ENCODE measurements at places on chromosomes 5 and 9.

GRCh38 chr5:124649491-124650146 lies 96.8 kb downstream of the ZNF608 start:
- no peak for DNase-seq

DNA sequence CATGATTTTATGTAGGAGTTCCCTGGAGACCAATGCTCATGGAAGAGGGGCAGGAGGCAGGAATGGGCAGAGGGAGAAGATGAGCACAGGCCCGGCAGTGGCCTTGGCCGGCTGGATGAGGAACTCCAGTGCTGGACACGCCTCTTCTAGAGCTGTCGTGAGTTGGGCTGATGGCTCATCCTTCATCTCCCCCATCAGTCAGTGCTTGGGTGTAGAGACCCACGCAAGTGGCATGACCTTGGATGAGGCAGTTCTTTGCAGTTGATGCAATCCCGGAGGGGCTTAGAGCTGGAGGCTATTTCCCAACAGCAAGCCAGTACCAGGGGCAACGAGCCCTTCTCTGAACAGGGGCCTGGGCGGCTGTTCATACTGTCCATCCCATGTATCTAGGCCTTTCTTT lies 25.5 kb upstream of the ARAP3 start:
- no peak for DNase-seq

- DNase-seq = no peak
Observed at GRCh38 chr9:12956805-12957204, 182.0 kb downstream of the LURAP1L start.

DNA sequence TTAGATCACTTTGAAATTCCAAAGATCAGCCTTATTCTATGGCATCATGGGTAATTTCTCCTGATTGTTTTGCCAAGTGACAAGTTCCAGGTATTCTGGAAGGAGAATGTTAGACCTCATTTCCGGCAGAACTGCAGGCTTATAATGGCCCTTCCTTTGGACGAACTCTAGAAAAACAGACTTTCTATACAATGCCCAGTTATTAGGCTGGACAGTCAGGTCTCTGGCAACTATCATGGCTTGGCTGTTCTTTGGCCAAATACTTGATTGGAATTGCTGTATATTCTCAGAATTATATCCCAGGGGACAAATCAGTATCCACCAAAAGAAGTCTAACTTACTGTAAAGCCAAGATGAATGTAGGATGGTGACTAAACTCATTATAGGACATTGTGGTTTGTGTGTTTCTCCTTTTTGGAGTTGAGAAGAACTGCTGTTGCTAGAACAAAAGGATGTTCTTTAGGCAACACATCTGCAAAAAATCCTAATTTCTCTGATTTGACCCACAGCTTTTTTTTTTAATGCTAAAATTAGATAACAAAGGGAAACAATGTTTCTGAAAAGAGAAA lies 69.0 kb downstream of the ADAMTSL1 start:
- DNase-seq = no peak

DNA sequence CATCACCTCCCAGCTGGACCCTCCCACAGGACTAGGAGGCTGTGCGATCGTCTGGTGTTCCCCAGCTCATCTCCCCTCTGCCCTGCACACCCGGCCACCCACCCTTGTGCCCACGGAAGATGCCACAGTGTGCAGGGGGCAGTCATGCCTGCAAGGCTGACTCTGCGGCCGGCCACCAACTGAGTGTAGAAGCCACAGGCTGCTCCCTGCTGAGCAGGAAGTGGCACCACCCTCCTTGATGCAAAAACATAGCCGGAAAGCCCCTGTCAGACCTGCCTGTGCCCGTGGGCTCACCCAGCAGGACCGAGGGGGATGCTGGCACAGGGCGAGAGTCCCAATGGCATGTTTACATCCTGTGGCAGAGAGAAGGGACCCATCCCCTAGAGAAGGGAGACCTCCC lies 40.3 kb upstream of the SLC12A7 start:
- DNase-seq = no peak

- DNase-seq = no peak
Observed at GRCh38 chr5:22372376-22372775, 480.8 kb downstream of the CDH12 start.

DNA sequence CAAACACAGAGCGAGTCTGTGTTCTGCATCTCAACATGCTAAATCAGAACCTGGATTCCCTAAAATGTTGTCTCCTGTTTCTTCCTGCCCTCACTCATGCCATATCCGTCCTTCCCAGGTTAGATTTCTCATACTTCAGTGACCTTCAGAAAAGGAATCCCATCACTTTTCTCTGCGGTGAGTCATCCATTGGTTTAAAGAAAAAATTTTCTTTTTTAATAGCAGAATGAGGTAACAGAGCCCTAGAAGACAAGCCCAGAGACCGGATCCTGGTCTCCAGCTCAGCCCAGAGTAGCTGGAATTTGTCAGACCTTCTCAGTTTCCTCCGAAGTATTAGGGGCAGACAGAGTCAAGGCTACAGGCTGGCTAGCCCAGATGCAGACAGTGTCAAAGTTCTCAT lies 143.2 kb upstream of the DMRT1 start:
- DNase-seq = no peak

DNA sequence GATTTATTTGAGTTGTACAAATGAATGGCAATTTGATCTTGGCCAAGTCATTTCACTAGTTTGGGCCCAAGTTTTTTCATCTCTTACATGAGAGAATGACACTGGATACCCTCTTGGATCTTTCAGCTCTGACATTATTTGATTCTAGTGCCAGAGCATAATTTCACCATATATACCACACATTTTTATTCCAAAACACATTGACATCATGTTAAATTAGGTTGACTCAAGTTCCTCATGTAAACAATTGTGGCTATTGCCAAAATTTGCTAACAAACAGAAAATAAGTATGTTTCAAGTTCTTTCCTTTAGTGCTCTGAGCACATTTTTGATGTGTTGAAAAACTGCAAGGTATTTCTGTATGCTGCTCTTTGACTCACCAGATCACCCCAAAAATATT lies 375.8 kb downstream of the ZNF608 start:
- no peak for DNase-seq

- DNase-seq = no peak
Observed at GRCh38 chr5:177300236-177300880, 3.2 kb downstream of the RAB24 start.

DNA sequence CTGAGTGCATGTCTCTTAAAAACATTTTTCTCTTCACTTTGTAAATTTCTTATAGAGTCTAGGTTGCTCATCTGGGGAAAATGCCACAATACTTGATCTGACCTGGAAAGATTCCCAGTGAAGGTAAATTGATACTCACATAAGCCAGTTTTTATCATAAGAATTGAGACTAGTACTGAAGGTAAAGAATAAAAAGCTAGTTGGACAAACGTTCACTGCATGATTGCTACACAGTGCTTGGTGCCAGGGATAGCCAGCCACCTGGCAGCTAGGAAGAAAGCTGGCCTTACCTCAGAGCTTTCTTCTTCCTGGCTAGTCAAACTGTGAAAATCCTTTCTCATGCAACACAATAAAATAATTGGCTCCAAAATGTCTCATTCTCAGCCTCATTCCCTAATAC lies 77.1 kb downstream of the MUSK start:
- no peak for DNase-seq

DNA sequence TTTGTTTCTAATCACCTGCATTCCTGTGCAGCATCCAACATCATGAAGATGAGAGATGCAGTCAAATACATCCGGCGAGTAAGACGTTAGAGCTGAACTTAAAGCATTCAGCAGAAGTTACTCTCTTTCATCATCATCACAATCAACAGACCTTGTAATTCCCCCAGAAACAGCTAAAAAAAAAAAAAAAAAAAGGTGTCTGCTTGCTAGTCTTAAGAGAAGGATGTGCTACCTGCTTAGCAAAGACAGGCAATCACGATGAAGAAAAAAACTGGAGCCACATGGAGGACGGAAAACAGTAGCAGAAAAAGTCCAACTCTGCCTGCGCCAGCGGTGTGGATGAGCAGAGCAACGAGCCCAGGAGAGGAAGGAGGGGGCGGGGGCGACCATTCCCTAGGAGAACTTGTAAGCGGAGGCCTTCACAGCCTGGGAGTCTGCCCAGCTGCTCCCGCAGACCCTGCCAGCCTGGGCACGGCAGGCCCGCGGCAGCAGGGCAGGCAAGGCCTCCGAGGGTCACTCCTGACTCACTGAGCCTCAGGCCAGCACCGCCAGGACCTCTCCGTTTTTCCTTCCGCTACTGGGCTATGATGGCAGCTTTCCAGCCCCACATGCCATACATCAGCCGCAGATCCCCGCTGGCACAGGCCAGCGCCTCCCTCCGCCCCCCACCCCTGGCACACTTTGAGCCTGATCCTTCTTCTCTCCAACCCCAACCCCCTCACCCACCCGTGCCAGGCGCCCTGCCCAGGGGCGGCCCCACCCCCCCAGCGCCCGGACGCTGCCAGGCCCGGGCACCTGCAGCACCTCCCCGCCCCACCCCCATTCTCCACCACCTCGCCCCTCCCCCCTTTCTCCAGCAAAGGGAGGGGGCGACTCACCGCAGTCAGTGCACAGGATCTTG lies 1.4 kb downstream of the NRG2 start:
- no peak for DNase-seq

DNA sequence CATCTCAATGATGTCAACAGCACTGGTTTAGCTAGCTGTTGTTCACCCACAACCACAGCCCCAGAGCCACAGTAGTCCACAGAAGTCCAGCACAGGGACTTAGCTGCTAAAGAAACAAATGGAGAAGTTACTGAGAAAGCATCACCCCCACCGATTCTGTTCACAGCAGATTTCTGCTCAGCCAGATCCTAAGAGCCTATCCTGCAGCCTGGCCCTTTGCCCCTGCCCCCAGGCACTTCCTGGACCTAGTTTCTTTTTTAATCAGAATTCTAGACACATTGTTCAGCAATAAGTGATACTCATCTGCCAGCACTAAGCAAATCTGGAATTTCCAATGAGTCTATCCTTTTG lies 7.4 kb downstream of the B4GALT1 start:
- DNase-seq = no peak

- no peak for DNase-seq
Observed at GRCh38 chr5:81839034-81839433, 88.1 kb upstream of the SSBP2 start.

DNA sequence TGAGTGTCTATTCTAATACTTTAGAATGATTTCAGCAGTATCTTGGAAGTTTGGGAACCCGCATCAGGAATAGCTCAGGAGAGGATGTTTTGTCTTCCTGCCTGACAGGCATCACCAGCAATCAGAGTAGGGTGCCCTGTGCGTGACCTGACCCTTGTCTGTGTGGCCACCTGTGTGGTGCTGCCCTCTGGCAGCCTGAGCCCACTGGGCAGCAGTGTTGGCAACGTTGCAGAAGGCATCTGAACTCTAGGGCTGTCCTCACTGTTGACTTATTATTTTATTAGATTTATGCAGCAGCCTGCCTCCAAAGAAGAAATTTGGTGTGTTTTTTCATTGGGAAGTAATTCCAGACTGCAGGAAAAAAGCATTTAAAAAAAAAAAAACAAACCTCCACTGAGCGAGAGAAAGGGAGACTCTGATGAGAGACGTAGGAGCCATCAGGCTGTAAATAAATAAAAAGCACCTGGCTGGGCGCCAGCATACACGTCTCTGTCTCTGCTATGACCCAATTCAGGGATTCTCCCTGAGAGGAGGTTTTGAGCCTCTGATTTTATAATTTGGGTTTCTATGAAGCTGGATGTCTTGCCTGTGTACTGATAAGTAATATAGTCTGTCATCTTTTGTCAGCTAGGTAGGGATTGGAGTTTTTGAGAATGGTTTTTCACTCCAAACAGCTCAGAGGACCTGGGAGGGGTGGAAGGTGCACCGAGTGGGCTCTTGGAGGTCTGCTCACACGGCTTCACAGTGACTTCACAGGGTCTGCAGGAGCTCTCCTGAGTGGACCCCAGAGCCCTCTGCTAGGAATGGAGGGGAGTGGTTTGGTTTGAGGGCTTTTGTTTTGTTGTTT lies 49.0 kb downstream of the FAM78A start:
- no peak for DNase-seq

- DNase-seq = no peak
Observed at GRCh38 chr9:110997847-110998246, 40.4 kb downstream of the LPAR1 start.

DNA sequence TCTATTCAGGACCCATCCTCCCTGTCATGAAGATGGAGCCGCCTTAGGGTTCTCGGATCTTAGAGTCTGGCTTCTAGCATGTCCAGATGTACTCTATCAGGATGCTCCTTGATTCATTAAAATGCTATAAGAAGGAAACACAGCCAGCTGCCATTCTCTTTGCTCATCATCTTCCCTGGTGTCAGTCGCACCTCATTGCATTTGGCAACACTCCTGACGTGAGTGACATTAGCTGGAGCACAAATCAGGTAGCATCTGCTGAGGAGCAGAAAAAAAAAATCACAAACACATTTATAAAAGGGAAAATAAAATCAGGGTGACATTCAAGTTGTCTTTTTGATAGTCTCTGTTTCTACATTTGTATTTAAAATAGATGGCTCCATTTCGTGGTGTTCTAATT lies 226.1 kb upstream of the NMUR2 start:
- no peak for DNase-seq

- no peak for DNase-seq
Observed at GRCh38 chr9:11973011-11973410, 720.2 kb upstream of the TYRP1 start.

GRCh38 chr9:122379340-122379739 lies 8.5 kb downstream of the PTGS1 start:
- no peak for DNase-seq

DNA sequence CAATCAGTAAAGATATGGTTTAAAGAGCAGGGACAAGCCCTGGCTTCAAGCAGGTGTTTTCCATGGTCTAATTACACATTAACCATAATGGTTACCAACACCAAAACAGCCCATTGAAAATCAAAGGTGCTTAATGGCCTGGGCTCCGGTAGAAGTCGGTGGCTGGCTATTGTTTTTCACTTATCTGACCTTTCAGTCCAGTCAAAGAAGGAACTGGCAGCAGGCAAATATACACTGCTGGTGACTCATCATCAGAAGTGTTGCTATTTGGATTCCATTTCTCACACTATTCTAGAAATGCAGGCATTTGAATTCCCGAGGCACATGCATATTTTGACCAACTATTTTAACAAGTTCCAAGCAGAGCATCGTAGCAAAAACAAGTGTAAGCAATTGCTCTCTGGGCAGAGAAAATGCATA lies 26.3 kb upstream of the GABRP start:
- no peak for DNase-seq
